IPS DF 6.9 (cell line): ENCODE measurements at places on chromosomes 6 and 20.

- DNase-seq: no peak
These were observed 289.6 kb downstream of the RFPL4B start for GRCh38 chr6:112636650-112637262.

DNA sequence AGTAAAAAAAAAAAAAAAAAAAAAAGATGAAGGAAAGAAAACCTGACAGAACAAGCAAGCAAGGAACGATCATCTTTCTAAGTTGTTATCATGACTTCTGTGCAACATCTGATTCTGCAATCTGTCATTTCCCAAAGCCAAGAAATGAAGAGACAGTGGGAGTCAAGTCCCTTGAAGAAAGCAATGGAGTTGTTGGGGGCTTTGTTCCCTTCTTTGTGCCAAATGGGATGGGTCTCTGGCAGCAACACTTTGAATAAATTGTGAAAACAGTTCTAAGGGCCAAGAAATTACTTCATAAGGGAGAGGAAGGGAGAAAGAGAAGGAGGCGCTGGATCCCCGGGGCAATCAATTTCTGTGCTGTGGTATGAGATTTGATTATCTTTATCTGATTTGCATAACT lies 33.3 kb upstream of the RSPO3 start:
- no peak for DNase-seq

DNA sequence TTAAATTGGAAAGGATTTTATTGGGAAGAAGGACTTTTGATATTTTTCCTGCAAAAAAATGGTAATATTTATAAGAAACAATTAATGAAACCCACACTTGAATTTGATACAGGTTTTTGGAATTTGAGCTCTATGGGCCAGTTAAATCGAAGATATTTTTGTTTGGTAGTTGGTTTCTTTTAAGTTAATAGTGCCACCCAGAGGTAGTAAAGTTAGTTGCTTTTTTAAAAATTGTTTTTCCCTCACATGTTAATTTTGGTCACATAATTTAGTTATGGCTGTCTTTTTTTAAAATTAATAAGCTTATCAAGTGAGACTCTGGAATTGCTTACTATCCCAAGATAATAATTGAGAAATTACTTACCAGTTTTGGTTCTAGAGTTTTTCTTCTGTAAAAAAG lies 7.1 kb downstream of the PRIM2 start:
- no peak for DNase-seq

GRCh38 chr6:138157986-138158638 lies 3.6 kb upstream of the ARFGEF3 start:
- DNase-seq: no peak

DNA sequence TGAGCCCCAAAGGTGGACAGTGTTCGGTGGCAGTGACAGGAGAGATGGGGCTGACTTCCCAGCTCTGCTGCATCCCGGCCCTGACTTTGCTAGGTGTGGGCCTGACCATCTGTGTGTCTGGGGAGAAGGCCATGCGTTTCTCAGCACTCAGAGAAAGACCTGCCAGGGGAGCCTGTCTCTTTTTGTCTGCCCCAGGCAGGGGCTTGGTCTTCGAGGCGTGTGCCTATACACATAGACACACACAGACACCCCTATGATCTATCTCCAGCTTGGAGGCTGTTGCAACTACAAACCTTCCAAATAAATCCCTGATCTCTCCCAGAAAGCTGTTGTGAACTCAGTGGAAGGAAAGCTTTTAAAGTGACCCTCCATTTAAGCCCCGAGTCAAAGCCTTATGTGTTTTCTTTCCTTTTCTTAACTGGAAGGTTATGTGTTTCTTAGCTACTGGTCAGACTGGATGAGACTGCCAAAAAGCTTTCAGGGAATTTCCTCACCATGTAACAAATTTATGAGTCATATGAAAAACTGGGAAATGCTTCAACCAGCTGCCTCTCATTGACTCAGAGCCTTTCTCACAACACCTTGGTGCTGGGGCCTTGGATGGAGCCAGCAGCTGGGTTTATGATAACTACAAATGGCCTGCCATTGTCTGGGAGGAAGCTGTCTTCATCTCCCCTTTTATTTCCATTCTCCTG lies 102.6 kb downstream of the CDC5L start:
- DNase-seq: no peak

DNA sequence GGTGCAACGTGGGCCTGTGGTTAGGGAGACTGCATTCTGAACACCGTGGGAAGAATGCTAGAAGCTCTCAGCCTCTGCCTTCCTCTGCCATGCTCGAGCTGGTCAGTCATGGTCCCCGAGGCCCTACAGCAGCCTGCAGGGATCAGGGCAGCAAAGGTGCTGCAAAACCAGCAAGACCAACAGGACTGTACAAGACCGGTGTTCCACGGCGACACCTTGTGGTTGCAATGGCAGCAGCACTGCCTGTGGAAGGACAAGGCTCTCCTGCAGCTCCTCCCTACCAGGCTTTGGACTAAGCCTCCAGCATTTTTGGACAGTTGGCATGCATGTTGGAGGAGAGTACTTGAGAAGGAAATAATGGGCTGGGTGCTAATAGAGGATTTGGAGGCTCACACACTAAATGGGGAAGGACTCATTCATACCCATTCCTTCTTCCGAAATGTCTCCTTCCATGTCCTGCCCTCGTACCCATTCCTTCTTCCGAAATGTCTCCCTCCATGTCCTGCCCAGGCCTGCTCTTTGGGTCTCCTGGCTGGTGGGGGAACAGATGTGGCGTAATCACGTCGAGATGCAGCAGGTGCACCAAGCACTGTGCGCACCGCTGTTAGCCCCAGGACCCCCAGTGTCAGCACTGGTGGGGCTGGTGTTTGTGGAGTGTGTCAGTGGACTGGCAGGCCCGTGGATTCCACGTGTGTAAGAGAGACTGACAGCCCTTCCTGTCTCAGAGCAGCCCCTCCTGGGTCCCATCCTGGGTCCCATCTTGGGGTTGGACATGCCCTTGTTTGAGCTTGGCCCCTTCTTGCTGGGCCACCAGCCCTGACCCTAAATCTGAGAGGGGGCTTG lies 18.6 kb upstream of the MYT1 start:
- no peak for DNase-seq

- DNase-seq: no peak
These were observed 19.8 kb upstream of the TFAP2C start for GRCh38 chr20:56609321-56609720.

GRCh38 chr20:51541189-51542032 lies 1.1 kb downstream of the NFATC2 start:
- no peak for DNase-seq

- peak; percentile 13 for DNase-seq
These were observed 720.9 kb downstream of the GRIK2 start for GRCh38 chr6:102114402-102114801.

- DNase-seq: no peak
These were observed 60.9 kb downstream of the IPCEF1 start for GRCh38 chr6:154295733-154296132.

- no peak for DNase-seq
These were observed 8.3 kb upstream of the TTPAL start for GRCh38 chr20:44467289-44467883.

DNA sequence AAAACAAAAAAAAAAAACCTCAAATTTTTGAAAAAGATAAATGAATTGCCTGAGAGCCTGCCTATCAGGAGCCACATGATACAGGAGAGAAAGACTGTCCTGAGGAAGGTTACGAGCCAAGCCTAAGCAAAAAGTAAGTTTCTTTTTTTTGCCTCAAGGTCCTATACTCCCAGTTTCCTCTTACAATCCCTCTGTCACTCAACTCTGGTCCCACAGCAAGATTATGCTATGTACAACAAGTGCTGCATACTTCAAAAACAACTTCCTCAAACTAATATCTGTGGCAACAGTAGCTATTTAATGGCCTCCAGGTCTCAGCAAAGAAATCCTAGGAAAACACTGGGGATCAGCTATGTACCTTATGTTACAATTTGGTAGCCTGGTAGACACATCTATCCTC lies 46.8 kb downstream of the PLN start:
- DNase-seq: no peak

DNA sequence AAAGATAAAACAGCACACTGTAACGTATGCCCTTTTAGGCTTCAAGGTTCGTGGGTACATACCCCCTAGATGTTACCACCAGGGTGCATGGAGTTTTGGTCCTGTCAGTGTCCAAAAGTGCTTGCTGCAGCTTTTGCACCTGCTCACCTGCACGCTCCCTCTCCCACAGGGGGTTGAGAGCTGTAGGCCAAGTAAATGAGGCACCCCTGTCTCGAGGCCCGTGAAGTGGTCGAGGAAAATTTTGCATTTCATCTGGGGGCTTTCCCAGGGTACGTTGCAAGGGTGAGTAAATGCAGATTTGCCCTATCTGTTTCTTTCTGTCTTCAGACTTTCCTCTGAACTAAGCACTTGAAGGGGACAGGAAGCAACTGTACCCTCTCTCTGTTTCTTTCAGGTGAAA lies 136.0 kb downstream of the THBS2 start:
- DNase-seq: no peak

DNA sequence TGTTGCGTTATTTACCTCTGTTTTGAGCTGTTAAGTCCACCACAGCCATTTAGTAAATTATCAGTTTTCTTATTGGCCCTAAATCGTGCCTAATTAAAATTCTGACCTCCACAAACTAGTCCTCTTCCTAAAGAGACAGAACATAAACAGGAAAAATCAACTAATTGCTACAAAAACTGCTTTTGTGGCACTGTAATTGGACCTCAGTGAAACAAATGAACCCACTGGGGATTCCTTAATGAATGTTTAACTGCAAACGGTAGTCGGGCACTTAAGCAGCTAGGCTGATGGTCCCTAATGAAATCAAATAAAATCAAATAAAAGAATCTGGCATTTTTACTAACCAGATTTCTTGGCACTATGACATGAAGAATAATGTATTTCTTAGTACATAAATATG lies 513.4 kb upstream of the SLC35B3 start:
- no peak for DNase-seq

GRCh38 chr6:2531426-2532215 lies 219.1 kb downstream of the MYLK4 start:
- DNase-seq: no peak

- DNase-seq: no peak
These were observed 736.4 kb upstream of the MARCKS start for GRCh38 chr6:113120582-113121285.

- no peak for DNase-seq
These were observed 32.9 kb downstream of the FOXF2 start for GRCh38 chr6:1422290-1422689.

GRCh38 chr6:109449064-109449794 lies 6.3 kb downstream of the MICAL1 start:
- DNase-seq: no peak

DNA sequence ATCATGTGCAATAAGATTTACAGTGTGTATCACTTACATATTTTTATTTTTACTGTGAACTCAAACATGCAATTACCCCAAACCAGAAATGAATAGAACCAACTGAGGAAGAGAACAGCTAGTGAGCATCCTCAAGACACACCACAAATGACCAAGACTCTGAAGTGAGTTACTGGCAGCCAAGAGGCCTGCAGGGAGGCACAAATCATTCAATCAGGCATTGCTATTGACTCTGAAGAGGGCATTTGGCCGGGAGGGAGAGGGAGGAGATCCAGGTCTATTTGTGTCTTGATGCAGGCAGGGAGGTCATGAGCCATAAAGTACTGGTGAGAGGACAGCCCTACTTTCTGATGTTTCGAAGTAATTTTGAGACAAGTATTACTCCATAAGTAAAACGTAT lies 257.7 kb downstream of the BCKDHB start:
- no peak for DNase-seq

DNA sequence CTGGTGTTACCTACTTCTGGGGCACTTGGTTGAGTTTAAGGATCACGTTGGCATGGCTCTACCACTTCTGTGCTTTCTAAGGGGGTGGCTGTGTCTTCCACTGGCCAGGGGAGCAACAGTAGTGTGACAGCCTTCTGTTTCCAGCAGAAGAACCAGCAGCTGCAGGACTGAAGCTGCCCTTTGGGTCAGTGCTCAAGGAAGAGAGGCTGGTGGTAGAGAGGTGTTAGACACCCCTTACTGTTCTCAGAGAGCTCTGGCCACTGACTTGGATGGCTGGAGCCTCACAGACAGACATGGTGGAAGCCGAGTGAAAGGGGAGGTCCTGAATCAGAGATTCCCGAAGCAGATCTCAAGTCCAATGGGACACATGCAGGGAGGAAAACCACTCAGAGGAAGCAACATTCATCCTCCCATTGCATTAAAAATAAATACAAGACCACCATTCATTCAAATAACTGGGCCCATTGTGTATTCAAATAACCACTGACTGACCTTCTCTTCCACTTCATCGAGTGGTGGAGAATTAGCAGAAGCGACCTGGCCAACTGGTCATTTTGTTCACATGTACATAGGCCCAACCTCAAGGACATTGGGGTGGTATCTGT lies 106.7 kb downstream of the MYLK4 start:
- DNase-seq: no peak

DNA sequence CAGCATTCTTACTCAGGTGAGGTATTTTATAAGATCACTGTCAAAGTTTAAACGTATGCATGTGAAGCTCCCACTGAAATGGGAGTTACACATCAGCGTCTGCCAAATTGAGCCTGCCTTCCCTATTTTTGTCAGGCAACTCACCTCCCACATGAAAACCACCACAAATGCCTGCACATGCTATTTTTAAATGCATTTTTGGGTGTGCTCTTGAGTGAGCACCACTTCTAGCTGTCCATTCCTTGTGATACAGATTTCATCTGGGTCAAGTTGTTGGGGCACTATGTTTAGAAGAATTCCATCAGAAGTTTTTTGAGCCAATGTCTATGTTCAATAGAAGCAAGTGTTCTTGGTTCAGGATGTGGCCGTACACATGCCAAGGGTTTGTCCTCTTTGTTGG lies 71.7 kb upstream of the RIPPLY2 start:
- no peak for DNase-seq

DNA sequence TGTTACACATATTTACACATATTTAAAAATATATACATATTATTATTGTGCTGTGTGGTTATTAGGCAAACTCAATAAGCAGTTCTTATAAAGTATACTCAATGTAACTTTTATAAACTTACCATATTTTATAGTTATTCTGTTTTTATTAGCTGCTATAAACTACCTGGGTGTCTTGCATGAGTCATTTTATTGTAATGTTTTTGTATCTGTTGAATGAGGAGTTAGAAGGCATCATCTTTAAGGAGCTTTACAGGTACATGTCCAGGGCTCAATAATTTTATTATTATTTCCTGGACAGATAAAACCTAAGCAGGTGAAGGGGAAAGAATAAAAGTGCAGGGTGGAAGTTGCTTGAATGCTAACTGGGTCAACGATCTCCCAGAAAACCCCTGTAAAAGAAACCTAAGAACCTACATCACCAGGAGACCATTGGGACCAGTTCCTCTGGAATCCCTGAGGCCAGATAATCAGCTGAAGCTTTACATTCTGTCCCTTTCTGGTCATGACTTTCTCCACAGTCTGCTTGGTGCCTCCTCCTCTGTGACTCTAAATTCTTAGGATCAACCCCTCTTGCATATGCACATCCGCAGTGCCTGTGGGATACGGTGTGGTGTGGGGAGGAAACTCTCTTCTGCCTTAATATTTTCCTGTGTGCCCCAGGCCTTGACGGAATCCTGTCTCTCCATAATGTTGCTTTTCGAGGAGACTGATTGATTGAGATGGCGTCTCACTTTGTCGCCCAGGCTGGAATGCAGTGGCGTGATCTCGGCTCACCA lies 38.0 kb downstream of the TRIM38 start:
- no peak for DNase-seq
